ENCODE measurements at places on chromosomes 1 and 21.

DNA sequence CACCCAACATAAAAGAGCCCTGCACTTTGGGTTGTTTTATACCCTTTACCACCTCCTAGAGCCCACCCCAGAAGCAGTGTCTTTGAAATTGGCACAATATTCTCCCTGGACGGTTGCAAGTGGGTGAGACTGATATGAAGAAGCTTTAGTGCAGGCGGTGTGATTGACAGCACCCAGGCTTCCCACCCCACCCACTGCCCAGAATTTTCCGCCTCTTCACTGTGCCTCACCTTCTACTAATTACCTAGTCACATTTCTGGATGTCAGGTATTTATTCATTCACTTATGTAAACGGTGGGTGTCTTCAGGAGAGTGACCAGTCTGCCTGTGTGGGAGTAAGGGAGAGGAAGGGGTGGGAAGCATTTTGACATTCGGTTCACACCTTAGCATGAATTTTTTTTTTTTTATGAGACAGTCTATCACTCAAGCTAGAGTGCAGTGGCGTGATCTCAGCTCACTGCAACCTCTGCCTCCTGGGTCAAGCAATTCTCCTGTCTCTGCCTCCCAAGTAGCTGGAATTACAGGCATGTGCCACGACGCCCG is 1.7 kb upstream of the FAM89A start:
- DNase-seq, result no peak

DNA sequence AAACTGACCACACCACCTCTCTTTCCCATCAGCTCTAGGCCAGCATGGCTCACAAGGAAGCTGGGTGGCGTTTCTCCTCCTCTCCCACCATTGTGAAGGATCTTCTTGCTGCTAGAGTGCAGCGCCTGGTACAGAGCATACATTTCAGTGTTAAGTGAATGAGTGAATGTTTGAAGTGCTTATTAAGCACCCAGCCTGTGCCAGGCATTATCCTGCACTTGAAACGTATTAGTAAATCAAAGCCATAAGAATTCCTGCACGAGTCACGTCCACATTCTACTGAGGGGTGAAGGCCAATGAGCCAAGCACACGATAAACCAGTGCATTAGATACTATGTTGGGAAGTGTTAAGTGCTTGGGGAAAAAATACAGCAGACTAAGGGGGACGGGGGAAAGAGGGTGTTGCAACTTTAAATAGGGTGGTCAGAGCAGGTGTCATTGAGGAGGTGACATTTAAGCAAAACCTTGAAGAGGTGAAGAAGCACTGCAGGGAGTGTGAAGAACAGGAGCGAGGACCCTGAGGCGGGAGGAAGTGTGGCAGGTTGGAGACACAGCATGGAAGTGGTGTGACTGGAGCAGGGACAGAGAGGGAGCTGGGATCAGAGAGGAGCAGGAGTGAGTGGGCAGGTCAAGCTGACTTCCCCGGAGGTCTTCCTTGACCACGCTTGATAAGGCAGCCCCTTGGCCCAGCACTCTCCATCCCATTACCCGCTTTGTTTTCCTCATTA is 48.5 kb upstream of the LRRN2 start:
- DNase-seq, result no peak

DNA sequence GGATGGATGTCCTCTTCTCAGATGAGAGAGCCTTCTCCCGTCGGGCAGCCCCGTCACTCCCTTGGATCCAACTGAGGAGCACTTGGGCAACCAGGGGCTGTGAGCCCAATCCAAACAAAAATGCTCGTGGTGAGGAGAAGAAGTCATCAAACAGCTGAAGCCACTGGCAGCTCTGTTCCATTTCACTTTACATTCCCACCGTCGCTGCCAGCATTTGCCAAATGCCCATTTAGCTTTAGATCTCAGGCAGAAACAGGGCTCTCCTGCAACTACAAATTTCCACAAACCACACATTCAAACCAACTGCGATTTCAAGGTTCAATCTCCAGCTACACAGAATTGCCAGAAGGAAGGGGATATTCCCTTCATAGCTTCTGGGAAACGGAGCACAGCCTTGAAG is 634.6 kb downstream of the SMYD3 start:
- DNase-seq, result no peak

DNA sequence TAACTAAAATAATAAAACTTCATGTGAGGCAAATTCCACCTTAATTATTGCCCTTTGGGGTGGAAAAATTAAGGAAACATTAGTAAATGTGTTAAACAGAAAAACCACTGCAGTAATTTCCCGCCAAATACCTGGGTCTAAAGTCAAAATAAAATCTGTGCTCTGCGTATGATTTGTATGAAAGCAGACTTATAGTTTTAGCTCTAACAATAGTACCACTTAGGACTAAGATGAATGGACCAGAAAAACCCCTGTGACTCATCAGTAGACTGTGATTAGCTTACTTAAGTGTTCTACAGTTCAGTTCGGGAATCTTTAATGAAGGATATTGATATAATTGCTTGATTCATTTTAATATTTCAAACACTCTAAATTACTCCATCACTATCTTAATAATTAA is 23.3 kb upstream of the C1orf105 start:
- no peak for DNase-seq

DNA sequence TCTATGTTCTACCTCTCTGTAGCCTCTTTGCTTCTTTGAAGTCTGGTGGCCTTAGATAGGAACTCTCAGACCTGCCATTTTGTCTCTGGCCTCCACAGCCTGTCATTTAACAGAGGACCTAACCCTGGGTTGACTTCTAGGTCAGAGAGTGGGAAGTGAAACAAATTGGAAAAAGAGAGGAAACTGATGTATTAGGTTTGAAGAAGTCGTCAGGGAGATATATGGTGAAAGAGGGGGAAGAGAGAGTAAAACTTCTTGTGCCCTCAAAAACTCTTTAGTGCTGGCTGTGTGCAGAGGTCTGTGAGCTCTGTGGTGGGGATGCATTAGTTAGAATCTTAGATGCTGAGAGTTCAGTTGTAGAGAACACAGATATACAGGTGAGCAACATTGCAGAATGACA is 30.2 kb upstream of the CD1D start:
- no peak for DNase-seq

DNA sequence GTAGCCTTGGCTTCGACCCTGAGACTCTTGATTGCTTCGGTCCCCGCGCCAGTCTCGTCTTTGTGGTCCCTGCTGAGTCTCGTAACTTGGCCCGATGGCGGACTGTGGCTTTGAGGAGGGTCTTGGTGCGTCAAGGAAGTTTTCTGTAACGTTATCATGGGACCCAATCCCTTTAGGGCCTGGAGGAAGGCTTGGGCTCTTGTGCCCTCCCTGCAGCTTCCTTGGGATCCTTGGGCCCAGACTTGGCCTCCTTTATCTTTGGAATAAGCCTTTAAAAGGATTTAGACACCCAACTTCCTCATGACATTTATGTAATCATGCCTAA is 371 bp downstream of the ZMPSTE24 start:
- no peak for DNase-seq

GRCh38 chr1:54273092-54273794 is 73.3 kb downstream of the MRPL37 start:
- DNase-seq, result peak; percentile 90

DNA sequence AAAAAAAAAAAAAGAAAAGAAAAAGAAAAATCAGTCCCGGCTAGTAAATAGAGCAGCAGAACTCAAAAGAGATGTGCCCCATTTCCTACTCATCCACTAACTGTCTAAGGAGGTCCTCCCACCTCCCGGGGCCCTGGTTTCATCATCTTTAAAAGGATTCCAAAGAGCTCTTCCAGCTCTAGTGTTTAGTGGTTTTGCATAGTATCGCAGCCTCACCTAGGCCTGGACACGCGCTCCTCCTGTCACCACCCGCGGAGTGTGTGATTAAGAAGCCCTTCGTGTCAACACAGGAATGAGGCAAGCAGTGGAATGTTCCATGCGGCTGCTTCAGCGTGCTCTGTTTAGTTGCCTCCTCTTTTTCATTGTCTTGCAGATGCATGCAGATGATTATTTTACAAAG is 49.0 kb downstream of the LBR start:
- no peak for DNase-seq

DNA sequence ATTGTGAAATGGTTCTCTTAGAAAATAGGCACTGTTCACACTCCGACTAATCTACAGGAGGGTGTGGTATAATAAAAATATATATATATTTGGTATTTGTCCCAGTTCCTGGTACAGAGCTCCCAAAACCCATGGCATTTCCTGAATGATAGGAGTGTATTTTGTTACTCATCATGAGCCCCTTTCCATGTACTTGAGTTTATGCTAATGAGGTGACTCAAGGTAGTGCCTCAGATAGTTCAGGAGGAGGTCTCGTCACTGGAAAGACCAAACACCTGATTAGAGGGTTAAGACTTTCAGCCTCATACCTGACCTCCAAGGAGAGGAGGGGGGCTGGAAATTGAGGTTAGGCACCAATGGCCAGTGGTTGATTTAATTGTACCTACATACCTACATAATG is 57.9 kb downstream of the TTC3 start:
- no peak for DNase-seq

DNA sequence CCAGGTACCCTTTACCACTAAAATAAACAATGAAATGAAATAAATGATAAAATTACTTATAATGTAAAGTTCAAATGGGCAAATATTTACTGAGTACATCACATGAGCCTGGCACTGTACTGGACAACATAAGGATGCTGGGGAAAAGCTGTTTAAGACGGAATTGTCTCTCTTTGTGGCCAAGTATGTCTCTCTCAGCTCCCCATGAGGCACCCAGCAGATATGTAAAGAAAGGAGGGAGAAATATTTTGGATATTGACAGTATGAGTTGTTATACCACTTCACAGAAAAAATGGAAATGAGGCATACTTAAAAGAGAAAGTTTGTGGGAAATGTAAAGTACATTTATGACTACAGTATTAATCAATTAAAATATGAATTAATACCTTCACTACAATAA is 1.0 kb upstream of the TNFSF4 start:
- no peak for DNase-seq

DNA sequence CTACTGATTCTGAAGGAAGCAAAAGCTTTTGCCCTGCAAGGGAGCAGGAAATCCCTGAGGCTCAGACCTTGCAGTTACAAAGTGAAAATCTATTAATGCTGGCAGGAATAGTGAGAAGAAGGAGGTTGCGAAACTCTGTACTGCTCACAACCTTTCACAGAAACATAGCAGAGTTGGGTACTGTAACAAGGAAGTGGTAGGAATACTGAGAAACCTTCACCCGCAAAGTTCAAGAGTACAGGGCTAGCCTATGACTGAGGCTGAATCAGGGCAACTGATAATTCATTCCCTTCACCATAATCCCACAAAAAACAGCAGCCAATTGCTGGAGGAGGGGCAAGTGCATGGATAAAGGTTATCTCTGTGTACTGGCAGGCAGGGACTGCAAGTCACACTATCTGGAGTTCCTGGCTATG is 23.9 kb upstream of the KCTD3 start:
- DNase-seq, result no peak

DNA sequence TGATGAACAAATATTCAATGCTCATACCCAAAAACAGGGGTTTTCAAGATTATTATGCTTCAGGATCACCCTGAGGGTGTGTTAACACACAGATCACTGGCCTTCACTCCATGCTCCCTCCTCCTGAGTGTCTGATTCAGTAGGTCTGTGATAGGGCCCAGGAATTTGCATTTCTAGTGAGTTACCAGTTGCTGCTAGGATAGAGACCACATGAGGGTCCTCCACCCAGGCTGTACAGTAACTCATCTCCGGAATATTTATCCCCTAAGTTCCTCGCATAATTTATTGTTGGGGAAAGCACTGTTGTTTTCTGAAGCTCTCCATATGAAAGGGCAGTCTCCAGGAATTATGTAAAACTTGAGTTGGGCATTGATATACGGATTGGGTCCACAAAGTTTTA is 1106.6 kb upstream of the B3GALT2 start:
- no peak for DNase-seq

DNA sequence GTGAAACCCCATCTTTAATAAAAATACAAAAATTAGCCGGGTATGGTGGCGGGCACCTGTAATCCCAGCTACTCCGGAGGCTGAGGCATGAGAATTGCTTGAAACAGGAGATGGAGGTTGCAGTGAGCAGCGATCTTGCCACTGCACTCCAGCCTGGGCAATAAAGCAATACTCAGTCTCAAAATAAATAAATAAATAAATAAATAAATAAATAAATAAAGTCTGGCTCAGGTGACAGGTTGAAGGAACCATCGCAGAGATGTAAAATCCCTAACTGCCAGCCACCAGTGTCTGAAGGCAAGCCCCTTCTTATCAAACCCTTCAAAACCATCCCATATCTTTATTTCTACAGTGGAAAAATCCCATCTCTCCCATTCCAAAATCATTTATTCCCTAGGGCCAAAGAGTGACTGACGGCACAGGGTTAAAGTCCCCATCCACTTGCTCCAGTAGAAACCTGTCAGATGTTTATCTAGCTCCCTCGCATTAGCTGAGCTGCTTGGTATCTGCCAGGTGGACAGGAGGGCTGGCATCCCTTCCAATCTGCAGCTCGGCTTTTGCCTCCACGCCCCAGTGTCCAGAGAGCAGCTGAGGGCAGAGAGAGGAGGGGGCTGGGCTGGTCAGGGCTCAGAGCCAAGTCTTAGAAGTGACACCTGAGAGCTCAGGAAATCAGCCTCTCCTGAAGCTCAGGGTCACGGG is 5.0 kb downstream of the CSRP1 start:
- no peak for DNase-seq

DNA sequence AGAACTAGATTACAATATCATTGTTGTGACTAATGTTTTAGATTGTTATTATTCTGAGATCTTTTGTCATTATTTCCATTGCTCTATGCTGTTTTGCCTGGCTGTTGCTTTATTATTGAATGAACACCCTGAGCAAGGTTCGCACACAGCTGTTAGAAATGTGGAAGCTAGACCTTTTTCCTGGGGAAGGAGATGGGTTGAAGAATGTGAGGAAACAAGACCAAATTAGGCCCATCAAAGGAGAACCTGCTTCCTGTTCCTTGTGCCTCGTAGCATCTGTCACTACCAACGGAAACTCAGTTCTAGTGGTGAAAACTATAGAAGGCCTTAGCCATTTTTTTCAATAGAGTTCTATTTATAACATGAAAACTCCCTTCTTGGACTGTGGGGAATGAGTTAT is 68.7 kb downstream of the RGL1 start:
- DNase-seq, result no peak

DNA sequence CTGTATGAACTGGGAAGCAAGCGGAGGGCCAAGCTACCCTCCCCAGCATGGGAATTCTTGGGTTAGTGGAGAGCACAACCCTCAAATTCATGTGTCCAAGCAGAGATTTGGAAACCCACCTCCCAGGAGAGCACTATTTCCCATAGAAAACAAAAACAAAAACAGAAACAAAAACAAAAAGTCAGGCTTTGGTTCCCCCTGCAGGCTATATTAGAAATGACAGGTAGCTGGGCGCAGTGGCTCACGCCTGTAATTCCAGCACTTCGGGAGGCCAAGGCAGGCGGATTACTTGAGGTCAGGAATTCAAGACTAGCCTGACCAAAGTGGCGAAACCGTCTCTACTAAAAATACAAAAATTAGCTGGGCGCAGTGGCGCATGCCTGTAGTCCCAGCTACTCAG is 10.8 kb downstream of the MINDY1 start:
- DNase-seq, result peak; percentile 42

- DNase-seq, result no peak
Measured at GRCh38 chr1:83131692-83131955, 867.3 kb downstream of the TTLL7 start.

GRCh38 chr1:46585312-46585938 is 18.6 kb downstream of the MKNK1 start:
- DNase-seq, result no peak

Data from muscle of arm (tissue), 14 donors.